NCI-H226 (cell line): ENCODE measurements at places on chromosomes 5 and 9.

GRCh38 chr9:98607787-98608186 is 100.9 kb downstream of the GABBR2 start:
- peak; percentile 42 for DNase-seq

GRCh38 chr9:136436055-136436634 is 3.5 kb downstream of the INPP5E start:
- no peak for DNase-seq

- DNase-seq, result peak; percentile 99
These were observed 143.0 kb downstream of the GPBP1 start for GRCh38 chr5:57316798-57317327.

DNA sequence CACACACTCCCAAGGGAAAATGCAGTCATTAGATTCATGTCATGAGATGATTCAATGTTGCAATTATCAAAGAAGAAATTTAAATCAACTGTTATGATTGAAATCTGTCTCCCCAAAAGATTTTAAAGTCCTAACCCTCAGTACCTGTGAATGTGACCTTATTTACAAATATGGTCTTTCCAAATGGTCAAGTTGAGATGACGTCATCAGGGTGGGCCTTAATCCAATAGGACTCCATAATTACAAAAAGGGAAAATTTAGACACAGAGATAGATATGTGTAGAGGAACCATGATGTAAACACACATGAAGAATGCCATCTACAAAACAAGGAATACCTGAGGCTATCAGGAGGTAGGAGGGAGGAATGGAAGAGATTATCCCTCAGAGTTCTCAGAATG is 221.1 kb downstream of the ISL1 start:
- DNase-seq, result no peak

DNA sequence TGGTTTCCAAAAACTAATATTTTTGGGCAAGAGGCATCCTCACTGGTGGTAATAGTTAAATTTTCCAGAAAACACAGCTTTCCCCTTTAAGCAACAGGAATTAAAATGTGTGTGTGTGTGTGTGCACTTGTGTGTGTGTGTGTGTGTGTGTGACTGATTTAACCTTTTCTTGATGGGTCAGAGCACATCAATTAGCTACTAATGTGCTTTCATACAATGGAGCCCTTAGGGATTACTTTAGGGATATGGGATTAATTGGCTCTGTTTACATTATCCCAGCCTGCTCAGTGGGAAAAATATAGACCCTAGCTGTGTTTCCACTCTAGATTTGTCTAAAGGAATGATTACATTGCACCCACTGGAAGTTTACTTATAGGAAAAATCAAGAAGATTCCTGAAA is 6.5 kb downstream of the PLCXD3 start:
- no peak for DNase-seq

DNA sequence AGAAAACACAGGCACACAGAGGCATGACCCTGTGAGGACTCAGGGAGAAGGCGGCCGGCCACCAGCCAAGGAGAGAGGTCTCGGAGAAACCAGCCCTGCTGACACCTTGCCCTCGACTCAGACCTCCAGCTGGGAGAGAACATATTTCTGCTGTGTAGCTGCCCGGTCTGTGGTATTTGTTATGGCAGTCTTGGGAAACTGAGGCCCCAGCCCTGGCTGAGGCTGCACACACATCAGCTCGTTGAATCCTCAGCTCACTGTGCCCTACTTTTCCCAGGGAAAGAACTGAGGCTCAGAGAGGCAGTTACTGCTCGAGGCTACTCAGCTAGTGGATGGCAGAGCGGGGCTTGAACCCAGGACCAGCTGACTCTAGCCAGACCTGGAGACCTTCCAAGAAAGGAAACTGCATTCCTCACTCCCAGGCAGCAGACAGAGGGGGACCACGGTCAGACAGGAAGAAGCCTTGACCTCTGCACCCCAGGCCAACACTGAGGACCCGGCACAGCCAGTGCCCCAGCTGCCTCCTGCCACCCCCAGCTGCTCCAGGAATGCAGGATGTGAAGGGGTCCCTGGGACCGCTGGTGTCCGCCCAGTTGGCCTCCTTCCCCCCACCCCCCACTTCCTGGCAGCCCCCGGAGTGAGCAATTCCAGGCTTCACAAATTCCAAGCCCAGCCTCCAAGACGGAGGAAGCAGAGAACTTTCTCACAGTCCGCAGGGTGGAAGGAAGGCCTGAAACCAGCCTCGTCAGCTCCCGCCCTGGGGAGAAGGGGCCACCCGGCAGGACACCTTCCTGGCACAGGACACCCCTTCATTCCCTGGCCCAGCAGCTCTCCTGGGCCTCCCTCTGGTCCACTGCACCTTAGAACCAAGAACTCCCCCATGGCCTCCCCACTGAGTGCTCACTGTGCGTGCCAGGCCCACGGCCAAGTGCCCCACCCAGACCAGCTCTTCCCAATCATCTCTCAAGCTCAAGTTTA is 69.9 kb downstream of the LRSAM1 start:
- DNase-seq, result peak; percentile 91

DNA sequence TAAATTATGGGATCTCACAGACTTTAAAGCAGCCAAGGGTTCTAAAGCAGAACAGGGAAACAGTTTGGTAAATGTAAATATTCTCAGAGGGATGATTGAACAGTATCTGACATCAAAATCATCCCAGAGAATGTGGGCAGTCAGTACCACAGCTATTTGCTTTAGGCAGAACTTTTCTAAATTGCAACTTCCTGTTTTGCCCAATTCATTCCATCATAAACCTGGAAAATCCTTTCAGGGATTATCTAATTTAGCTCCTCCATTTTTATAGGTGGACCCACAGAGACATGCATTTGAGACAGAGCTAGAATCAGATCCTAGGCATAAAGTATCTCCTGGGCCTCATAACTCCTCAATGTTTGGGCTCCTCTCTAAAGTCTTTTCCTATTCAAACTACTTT is 12.4 kb downstream of the NR6A1 start:
- no peak for DNase-seq

- no peak for DNase-seq
These were observed at the start of gene PCDH12 for GRCh38 chr5:141958113-141958512. Gene PCDH12 (minus strand): TSS chr5:141958202. CDS start chr5:141957851, 351 bp downstream.

GRCh38 chr5:87524217-87524616 is 111.5 kb upstream of the CCNH start:
- no peak for DNase-seq

DNA sequence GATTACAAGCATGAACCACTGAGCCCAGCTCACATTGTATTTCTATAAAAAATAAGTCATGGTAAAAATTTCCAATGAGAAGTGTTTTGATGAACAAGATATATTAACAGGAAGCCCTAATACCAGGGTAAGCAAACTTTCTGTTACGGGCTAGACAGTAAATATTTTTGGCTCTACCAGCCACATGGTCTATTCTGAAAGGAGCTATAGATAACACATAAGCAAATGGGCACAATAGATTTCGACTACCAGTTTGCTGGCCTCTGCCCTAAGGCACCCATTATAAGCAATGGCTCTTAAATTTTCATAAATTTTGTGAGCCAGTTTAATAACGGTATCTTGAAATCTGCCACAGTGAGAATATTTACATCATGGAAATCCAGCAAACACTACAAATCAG is 8.1 kb downstream of the UBQLN1 start:
- DNase-seq, result no peak

DNA sequence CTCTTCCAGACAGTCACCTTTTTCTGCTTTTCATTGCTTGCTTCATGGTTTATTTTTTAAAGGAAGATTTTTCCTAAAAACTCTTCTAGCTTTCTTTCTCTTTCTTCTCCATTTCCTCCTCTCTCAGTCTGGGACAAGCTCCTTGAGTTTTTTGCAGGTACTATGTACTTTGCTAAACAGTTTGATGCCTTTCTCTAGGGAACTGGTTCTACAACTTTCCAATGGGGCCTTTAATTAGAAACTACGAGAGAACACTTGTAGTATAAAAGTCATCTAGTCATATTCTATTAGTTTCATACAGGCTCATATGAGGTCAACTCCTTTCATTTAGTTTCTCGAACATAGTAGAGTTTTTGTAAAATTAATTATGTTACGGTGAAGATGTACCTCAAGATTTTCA is 189.6 kb downstream of the DOCK8 start:
- no peak for DNase-seq

DNA sequence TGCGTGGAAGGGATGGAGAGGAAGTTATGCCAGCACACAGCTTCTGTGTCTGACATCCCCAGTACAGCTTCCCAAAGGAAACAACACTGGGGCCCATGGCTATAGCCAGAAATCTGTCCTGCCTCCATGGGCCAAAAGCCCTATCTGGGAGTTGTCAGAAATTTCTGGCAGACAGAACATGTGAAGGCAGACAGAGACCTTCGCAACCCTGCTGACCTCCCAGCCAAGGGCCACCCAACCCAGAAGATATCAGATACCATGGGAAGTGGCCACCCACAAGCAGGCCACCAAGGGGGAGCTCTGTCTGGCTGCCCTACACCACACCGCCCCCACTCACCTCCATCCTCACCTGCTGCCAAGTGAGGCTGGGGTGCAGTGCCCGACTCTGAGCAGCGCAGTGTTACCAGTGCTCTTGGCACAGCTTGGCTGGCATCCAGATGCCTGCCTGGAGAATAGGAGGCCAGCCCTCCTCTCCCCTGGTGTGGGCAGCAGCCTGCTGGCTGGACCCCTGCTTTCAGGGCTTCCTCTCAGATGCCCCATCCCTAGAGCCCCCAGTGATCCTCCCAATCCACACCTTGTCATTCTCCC is 61.6 kb upstream of the NEURL1B start:
- DNase-seq, result no peak

- DNase-seq, result no peak
These were observed 39.1 kb downstream of the FBN2 start for GRCh38 chr5:128498844-128499455.

DNA sequence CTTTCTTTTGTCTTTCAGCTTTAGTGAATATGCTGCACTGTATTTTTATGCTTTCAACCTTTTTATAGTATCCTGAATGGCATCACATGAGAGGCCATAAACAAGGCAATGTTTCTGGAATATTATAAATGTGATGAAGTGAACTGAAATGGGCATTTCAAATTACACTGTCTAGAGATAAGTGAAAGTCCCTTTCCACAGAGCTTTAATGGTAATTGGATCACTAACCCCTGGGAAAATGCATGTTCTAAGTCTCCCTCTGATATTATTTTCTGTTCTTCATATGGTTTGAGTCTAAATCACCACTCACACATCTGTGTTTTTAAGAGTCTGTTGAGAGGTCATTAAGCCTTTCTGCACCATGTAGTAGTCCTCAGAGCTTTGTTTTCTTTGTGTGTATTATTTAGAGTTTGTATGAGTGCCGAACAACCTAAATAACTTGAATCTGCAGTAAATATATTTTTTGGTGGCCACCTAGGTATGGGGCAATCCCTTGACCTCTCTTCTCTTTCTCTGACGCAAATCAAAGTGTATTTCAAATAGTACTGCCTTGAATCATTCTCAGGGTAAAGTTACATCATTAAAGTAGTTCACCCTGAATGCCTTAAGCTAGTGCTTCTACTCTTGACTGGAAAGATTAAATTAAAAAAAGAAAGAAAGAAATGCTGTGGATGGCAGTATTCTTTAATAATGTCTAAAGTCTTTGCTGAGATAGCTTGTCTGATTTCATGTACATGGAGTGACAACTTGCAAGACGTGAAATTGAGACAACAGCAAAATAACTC is 1931.0 kb upstream of the CDH6 start:
- DNase-seq, result peak; percentile 92

GRCh38 chr5:151632941-151633340 is 41.8 kb upstream of the FAT2 start:
- DNase-seq, result no peak

GRCh38 chr5:88304356-88304755 is 35.7 kb upstream of the TMEM161B start:
- no peak for DNase-seq

GRCh38 chr5:6801236-6801635 is 88.0 kb downstream of the TENT4A start:
- no peak for DNase-seq

DNA sequence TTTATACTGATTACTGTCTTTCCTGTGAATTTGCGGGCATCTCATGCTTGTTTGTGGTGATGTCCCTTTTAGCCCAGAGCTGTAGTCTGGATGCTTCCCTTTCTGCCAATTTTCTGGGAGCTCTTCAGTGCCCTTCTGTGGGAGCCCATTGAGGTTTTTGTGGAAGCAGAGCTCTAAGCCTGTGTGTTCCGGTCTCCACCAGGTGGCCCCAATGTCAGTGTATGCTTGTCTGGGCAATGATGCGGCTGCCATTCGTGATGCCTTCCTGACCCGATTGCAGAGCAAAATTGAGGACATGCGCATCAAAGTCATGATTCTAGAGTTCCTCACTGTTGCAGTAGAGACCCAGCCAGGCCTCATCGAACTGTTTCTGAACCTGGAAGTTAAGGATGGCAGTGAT is 35.1 kb downstream of the SH3GLB2 start:
- no peak for DNase-seq

DNA sequence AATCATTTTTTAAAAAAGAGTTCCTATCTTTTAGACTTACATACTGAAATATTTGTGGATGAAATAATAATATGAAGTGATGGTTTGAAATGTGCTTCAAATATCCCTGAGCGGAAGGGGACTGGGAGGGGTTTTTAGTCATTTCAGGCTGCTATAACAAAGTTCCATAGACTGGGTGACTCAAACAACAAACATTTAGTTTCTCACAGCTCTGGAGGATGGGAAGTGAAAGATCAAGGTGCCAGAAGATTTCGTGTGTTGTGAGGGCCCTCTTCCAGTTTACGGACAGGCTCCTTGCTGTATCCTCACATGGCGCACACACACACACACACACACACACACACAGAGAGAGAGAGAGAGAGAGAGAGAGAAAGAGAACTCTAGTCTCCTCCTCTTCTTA is 27.1 kb upstream of the TEX10 start:
- peak; percentile 83 for DNase-seq

DNA sequence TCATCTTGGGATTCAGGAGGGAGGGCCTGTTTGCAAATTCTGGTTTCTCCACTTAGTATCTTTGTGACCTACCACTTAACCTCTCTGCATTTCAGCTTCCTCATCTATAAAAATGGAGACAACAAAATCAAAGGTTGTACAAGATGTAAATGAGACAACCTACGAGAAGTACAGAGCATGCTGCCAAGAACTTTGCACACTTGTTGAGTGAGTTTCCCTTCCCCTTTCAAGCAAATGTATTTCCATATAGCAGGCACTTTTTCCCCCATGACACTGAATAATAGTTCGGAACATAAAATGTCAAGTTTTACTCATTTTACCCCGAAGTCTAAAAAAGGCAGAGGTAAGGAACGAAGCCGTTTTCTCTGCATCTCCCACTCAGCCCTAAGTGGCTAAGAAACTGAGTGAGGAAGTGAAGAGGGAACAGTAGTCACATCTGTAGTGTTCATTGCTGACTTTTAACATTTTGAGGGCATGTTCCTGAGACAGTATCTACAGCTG is 159.0 kb downstream of the TLE1 start:
- no peak for DNase-seq

- peak; percentile 41 for DNase-seq
These were observed 23.4 kb downstream of the AKNA start for GRCh38 chr9:114364134-114365041.

- no peak for DNase-seq
These were observed 24.3 kb downstream of the S100Z start for GRCh38 chr5:76874088-76874581.

- no peak for DNase-seq
These were observed 183.4 kb downstream of the FBXO4 start for GRCh38 chr5:42108468-42108867.
